Fibroblast of lung (primary cell): ENCODE measurements at places on chromosomes 1 and 21. TPM values are rescaled to one million over a fixed set of nuclear protein-coding genes. Genes with fewer than 3 reads are reported as not detected.

- H3K4me1 ChIP-seq = no peaks in the 10 kb centered on the region
- no peak overlapping the region for H3K4me3 ChIP-seq
- H3K27me3 ChIP-seq = no peaks in the 10 kb centered on the region
- H3K27ac ChIP-seq = no peak overlapping the region
- H3K36me3 ChIP-seq = peaks cover 7% of the 10 kb centered on the region
Observed at GRCh38 chr1:33018112-33018511, 18.6 kb downstream of the AK2 start.

- H3K36me3 ChIP-seq = no peaks in the 10 kb centered on the region
- H3K27me3 ChIP-seq = no peaks in the 10 kb centered on the region
- no peak overlapping the region for H3K4me3 ChIP-seq
- peaks cover 25% of the 10 kb centered on the region for H3K4me1 ChIP-seq
Observed at GRCh38 chr1:58753431-58753866, 30.4 kb downstream of the JUN start.

GRCh38 chr1:189880135-189880534 lies 597.5 kb downstream of the BRINP3 start:
- no peaks in the 10 kb centered on the region for H3K4me1 ChIP-seq
- DNase-seq = no peak
- H3K27ac ChIP-seq = no peak overlapping the region
- no peak overlapping the region for H3K4me3 ChIP-seq
- H3K36me3 ChIP-seq = no peaks in the 10 kb centered on the region
- no peaks in the 10 kb centered on the region for H3K27me3 ChIP-seq

DNA sequence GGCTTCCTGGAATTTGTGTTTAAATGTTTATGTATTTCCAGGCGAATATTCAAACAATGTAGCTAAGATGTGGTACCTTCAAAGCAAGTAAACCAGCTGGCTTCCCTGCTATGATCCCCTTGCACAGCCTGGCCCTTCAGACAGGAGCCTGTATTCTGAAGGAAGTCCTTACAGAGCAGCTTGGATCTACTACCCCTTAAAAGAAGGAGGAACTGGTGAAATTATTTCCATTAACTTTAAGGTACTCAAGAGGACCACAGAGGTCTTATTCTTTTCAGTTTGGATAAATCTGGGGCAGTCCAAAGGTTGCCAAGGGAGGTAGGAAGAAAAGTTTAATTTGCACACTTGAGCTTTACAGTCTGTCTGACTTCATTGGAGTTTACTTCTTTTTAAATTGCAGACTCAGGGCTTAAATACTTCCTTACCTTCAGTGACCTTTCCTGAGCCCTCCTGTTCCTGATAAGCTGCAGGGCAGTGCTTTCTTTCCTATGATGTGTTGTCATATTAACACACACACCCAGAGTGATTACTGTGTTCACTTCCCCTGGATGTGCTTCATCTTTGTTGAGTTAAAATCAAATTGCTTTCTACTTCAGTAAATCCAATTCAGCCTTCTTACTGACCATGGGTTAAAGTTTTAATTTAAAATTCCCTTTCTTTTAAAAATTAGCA lies 40.5 kb downstream of the DISC1 start:
- no peaks in the 10 kb centered on the region for H3K27me3 ChIP-seq
- no peak for DNase-seq
- no peak overlapping the region for H3K4me3 ChIP-seq
- no peaks in the 10 kb centered on the region for H3K4me1 ChIP-seq
- H3K27ac ChIP-seq = no peak overlapping the region

DNA sequence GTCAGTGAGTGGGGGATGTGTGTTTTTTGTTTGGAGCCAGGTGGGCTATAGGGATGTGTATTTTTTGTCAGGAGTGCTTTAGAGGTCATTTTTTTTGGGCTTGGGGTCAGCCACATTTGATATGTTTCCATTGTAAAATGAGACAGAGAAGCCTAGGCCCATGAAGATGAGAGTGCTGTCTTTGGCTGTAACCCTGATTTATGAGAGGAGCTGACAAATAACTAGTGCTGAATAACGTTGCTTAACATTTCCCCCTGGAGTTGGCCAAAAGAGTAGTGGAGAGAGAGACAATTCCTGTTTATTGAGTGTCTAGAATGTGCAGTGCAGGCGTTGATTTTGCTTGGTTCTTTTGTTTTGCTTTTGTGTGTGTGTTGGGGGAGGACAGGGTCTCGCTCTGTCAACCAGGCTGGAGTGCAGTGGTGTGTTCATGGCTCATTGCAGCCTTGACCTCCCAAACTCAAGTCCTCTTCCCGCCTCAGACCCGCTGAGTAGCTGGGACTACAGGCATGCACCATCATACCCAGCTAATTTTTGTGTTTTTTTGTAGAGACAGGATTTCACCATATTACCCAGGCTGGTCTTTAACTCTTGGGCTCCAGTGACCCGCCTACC lies 64.7 kb downstream of the S1PR1 start:
- no peak overlapping the region for H3K4me3 ChIP-seq
- no peak for DNase-seq
- peaks cover 3% of the 10 kb centered on the region for H3K4me1 ChIP-seq
- no peaks in the 10 kb centered on the region for H3K36me3 ChIP-seq
- no peak overlapping the region for H3K27ac ChIP-seq

GRCh38 chr1:68112835-68113243 lies 62.4 kb upstream of the DIRAS3 start:
- peaks cover 13% of the 10 kb centered on the region for H3K4me1 ChIP-seq
- no peaks in the 10 kb centered on the region for H3K27me3 ChIP-seq
- H3K27ac ChIP-seq = peak overlapping the region; percentile 26
- H3K36me3 ChIP-seq = no peaks in the 10 kb centered on the region

- H3K27me3 ChIP-seq = peaks cover 6% of the 10 kb centered on the region
- H3K27ac ChIP-seq = no peak overlapping the region
- no peak overlapping the region for H3K4me3 ChIP-seq
Observed at GRCh38 chr1:25094995-25095394, 137.3 kb downstream of the SYF2 start.

GRCh38 chr21:42624095-42624790 lies 29.2 kb upstream of the PDE9A start:
- H3K27me3 ChIP-seq = peaks cover 3% of the 10 kb centered on the region
- H3K4me1 ChIP-seq = no peaks in the 10 kb centered on the region
- no peaks in the 10 kb centered on the region for H3K36me3 ChIP-seq
- no peak overlapping the region for H3K4me3 ChIP-seq
- H3K27ac ChIP-seq = no peak overlapping the region

GRCh38 chr1:51025374-51025773 lies 55.3 kb downstream of the CDKN2C start:
- H3K4me1 ChIP-seq = no peaks in the 10 kb centered on the region
- no peak overlapping the region for H3K27ac ChIP-seq
- no peaks in the 10 kb centered on the region for H3K27me3 ChIP-seq
- no peak for DNase-seq
- H3K4me3 ChIP-seq = no peak overlapping the region

DNA sequence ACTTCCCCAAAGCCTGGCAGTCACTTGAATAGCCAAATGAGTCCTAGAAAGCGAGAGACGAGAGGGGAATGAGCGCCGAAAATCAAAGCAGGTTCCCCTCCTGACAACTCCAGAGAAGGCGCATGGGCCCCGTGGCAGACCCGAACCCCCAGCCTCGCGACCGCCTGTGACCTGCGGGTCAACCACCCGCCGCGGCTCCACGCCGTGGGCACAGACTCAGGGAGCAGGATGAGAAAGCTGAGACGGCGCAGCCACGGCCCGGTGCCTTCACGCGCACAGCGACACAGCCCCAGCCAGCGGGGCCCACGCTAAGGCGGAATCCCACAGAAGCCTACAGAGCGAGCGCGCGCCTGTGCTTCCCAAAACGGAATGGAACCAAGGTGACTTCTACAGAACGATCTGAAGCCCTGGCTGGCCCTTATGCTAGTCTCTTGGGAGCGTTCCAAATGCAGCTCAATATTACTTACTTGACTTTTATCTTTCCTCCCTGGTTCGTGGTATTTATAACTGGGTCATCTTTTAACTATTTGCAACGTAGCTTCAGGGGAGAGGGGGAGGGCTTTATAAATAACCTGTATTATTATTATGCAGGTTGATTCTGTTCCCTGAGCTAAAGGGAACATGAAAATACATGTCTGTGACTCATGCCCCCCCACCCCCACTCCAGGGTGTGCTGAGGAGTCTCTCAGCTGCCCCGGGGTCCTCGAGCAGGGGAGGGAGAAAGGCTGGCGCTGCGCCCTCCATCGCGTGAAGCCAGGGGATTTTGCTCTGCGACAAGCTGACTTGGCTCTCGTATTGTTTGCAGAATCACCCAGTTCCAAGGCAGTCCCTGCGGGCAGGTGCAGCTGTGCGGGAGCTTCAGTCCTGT lies 1.7 kb downstream of the TSPEAR start:
- no peak overlapping the region for H3K27ac ChIP-seq
- no peaks in the 10 kb centered on the region for H3K4me1 ChIP-seq
- H3K27me3 ChIP-seq = peaks cover 62% of the 10 kb centered on the region

GRCh38 chr1:40224040-40224439 lies 23.7 kb upstream of the TMCO2 start:
- H3K4me3 ChIP-seq = no peak overlapping the region
- no peak overlapping the region for H3K27ac ChIP-seq
- DNase-seq = no peak
- no peaks in the 10 kb centered on the region for H3K4me1 ChIP-seq
- H3K36me3 ChIP-seq = no peaks in the 10 kb centered on the region

DNA sequence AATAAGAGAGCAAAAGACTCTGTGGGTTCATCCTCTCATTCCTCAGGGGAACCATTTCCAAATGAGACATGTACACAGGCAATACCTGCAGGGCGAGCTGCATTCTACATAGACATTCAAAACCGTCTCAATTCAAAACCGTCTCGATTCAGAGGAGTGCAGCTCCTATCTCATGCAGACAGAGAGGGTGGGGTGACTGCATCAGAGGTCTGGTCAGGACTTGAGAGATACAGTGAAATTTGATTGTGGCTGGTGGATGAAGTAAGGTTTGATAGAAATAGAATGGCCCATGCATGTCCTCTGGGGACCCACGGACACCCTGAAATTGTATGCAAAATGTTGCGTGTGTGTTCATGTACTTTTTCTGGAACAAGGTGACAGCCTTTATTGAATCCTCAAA lies 27.3 kb downstream of the TEX35 start:
- no peak overlapping the region for H3K27ac ChIP-seq
- no peaks in the 10 kb centered on the region for H3K27me3 ChIP-seq
- no peaks in the 10 kb centered on the region for H3K36me3 ChIP-seq
- no peak overlapping the region for H3K4me3 ChIP-seq

ATP6V1G3 gene
- total RNA-seq = not detected in 2 replicates

GLMN gene
- 7.8 and 8.7 TPM in 2 replicates for total RNA-seq

HSPG2 gene
- 49.8 and 88.4 TPM in 2 replicates for total RNA-seq

BACE2 gene
- 31.5 and 33.4 TPM in 2 replicates for total RNA-seq

SLAMF6 gene
- total RNA-seq = not detected in 2 replicates

VHLL gene
- not detected in 2 replicates for total RNA-seq

ZBTB8B gene
- not detected in 2 replicates for total RNA-seq

SLAMF1 gene
- not detected in 2 replicates for total RNA-seq

SPRR2A gene
- not detected in 2 replicates for total RNA-seq
